ENCODE measurements at places on chromosomes 5 and 9.

- DNase-seq, result no peak
These were observed 57.4 kb upstream of the RANBP6 start for GRCh38 chr9:6072865-6073264.

GRCh38 chr5:146020100-146020499, 83.7 kb downstream of the SH3RF2 start:
- no peak for DNase-seq

- no peak for DNase-seq
These were observed 18.5 kb upstream of the ERMP1 start for GRCh38 chr9:5851445-5851844.

DNA sequence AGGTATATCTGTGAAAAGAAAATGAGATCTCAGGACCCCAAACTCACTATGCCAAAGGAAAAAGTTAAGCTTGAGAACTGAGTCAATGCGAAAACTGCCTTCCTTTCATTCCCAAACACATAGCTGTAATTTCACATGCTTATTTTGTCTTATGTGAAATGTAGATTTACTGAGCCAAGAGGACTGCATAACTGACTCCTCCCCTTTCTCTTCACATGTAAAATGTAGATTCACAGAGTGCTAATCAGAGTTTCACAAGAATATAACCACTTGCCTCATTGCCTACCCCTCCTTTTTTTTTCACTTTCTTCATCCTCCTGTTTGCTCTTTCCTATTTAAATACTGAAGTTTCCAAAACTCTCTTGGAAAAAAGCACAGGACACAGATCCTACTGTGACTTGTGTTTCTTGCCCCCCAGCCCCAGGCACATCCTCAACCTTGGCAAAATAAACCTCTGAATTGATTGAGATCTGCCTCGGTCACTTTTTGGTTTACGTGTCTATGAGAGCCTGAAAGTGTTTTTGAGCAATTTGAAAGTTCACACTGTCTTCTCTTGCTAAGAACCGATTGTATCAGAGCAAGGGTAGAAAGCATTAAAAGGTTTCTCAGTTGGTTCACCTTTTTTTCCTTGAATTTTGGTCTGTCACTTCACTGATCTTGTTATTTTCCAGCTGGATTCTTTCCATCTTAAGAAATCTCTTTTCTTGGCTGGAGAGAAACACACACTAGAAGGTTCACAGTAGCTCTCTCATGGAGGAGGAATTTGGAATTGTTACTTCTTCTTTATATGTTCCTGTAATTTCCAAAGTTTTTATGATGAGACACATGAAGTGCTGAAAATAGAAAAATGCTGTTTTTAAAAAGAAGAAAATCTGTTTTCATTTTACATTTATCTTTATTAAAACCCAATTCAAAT, 44.8 kb upstream of the SNAPC3 start:
- DNase-seq, result no peak

DNA sequence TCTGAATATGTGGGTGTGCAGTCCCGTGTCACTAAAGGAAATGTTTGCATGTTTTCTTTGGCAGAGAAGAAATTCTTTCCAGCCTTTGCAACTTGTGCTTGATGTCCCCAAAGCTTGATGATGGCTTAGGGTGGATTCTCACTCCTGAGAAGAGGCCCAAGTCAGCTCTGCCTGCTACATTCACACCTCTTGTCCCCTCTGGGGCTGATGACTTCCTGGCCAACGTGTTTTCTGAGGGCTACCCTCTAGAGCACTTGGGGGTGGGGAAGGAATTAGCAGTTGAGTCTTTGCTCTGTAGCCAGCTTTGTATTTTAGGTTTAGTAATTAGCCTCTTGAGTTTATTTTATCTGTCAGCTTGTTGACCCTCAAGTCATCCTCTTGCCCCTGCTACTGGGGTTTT, 19.7 kb downstream of the CYSTM1 start:
- DNase-seq, result no peak

DNA sequence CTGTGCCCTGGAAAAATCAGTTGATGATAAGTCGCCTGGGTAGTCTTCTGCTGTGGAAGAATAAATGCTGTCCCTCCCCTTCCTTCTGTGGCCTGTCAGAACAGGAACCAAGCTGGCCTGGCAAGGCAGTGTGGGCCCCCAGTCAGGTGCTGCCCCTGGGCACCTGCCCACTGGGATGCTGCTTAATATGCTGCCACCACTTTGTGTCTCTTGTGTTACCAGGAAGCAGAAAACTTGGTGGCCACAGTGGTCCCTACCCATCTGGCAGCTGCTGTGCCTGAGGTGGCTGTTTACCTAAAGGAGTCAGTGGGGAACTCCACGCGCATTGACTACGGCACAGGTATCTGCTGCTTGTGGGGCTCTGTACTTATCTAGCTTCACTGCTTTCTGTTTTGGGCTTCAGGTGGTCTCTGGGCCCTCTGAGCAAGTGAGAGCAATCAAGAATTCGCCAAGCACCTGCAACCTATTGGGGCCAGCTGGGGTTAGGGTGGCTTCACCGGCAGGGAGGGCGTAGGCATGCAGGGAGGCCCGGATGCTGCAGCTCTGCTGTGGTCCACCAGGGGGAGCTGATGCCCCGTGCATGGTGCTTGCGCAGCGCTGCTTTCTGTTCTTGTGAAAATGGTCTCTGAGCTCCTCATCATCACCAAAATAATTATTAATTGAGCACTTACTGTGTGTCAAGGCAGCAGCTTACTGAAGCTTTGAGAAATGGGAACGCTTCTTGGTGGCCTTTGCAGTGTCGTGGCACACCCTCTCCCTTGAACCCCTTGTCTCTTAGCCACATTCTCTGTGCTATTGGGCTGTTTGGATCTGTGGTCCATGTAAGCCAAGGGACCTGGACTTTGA, 20.3 kb downstream of the PTPA start:
- no peak for DNase-seq

DNA sequence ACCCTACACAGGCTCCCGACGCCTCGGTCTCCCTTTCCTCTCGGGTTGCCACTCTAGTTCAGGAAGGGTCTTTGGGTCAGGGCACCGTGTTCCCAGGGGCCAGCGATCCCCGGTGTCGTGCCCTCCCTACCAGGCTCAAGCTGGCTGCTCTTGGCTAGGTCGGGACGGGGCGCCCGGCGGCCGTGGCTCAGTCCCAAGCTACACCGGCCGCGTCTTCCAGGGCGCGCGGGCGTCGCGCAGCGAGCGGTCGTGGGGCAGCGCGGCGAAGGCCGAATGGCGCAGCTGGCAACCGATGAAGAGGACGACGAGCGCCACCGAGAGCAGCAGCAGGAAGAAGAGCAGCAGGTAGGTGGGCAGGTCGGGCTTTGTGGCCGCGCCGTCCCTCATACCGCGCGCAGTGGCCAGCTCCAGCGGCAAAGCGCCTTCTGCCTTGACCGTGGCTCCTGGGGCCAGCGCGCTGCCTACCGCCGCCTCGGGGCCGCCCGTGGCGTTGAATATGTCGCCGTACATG, 892 bp downstream of the SMIM32 start:
- no peak for DNase-seq

DNA sequence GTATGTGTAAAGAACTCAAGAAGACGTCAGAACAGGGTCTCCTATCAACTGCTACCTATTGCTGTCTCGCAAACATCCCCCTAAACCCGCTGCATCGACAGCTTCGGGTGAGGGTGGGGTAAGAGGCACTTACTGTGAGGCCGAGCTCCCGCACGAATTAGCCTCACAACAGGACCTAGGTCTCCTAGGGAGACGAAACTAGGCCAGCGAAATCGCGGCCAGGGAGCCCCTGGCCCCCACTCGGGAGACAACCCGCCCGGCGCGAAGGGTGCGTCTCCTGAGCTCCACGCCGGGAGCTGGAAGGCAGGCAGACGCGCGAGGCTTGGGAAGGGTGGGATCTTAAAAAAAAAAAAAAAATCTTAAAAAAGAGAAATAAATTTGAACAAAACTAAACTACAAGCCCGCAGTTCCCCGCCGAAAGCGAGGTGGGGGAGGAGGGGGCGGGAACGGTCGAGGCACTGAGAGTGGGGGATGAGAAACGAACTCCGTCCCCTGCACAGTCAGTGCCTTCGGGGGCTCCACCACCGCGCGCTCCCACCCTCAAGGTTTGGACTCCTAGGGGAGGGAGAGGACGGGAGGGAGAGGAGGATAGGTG, 33.0 kb upstream of the NFIB start:
- DNase-seq, result no peak

DNA sequence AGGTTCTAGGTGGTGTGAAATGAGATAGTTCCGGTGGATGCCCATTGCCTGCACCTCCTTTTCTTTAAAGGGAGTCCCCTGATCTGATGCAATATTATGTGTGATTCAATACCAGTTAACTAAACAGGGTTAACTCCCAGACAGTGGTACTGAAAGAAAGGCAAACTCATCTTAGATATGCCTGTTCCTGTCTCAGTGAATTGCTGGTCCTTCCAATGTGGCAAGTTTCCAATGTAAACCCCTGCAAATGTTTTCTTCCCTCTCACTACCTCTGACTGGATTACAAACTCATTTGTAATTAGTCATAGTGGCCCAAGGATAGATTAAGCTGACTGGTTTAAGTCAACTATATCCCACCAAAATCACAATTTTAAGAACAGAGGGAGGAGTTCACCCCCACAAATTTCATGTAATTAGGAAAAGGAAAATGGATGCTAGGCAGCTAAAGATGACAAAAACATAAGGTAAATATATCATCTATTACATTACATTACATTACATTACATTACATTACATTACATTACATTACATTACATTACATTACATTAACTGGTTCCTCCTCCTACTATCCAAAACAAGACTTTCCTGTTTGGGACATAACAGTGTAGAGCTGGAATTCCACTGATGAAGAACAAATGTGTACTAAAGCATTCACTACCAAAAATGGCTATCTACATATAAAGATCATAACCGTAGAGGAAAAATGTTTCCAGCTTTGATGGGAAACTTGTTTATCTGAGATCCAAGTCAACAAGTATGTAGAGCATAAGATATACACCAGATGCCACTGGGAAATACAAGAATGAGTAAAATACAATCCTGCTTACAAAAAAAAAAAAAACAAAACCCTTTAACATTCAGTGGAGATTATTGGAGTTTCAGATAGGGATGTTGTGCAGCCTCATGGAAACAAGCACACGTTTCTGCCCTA, 121.5 kb upstream of the SNX2 start:
- DNase-seq, result no peak

DNA sequence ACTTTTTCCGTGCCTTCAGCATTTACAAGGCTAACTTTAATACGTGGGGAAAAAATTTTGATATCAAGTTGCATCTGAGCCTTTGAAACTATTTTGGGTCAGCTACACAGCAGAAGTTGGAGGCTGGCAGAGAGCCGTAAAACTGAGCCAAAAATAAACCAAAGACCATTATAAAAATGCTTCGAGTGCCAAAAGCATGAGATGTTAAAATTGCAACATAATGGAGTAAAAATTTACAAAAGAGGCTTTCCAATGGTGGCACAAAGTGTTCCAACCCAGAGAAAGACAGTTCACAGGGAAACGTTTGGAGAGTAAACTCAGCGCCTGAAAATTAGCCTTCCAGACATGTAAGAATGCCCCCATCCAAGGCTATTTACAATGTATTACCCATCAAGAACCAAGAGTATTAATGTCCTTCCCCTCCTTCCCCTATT, 190.3 kb downstream of the TLE1 start:
- no peak for DNase-seq

- DNase-seq, result no peak
These were observed 5.9 kb upstream of the CXXC5 start for GRCh38 chr5:139642213-139642612.

GRCh38 chr9:77016121-77016525, 3.3 kb upstream of the FOXB2 start:
- no peak for DNase-seq

- no peak for DNase-seq
These were observed 133.9 kb upstream of the PANK3 start for GRCh38 chr5:168713051-168713450.

DNA sequence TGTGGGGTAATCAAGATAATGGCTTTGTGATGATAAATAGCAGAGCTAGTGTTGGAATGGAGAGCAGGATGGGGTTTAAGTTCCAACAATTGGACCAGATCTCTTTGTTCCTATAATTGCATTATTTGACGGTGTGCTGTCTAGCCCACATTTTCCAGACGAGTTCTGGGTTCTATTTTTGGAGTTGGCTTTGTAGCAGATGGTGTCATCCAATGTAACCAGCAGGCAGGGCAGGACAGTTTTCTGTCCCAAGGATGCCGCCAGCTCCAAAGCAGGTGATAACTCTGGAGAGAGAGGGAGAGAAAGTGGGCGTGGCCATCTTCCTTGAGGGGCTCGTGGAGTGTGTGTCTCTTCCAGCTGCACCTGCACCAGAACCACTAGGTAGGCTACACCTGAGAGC, 251.3 kb downstream of the KIF4B start:
- DNase-seq, result no peak

GRCh38 chr5:136080113-136080482, 51.3 kb downstream of the TGFBI start:
- DNase-seq, result no peak

DNA sequence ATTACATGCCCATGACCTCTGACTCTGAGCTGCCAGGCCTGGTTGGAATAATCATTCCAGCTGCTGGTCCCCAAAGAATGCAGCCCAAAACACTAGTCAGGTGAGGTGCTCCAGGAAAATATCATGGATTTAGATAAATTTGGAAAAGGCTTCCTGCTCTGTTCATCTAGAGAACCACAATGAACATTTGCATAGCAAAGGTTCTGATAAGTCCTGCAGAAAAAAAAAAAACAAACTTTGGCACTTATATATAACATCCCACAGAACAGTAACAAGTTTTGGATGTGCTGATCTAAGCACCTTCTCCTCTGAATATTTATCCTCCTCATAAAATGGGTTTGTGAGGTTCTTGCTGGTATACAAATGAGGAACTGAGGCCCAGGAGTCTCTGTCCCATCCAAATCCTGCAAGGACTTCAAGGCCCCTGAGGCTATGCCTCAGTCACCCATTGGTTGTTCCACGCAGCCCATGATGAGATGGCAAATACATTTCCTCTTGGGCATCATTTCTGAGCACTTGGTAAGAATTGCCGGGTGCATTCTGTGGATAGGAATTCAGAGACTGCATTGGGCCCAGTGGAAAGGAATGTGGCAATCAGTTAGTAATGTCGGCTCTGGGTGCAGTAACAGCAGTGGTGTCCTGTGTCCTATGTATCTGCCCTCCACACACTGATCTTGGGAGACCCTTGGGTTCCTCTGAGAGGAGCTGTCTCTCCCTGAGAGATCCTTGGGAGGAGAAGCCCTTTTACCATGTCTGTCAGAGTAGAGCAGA, 73.4 kb upstream of the ASS1 start:
- no peak for DNase-seq

DNA sequence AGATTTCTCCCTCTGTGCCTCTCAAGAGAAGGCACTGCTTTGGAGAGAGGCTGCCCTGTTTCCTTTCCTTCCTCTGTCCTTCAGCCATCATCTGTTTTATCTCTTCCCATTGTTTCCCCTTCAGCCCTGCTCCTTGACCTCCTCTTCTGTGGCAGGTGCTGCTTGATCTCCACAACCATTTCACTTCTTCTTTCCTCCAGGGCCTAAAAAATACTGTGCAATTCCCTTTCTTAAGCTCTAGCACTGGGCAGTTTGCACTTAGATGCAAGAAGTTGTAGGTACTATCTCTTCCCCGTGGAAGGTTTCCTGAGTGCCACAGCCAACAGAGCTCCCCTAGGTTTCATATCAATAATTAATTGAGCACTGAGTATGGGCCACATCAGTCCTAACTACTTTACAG, 8.8 kb upstream of the ADRB2 start:
- no peak for DNase-seq
